Activated CD8-positive, alpha-beta memory T cell treated with anti-CD3 and anti-CD28 coated beads for 1 hour (primary cell): ENCODE measurements at places on chromosomes 7 and 10.

DNA sequence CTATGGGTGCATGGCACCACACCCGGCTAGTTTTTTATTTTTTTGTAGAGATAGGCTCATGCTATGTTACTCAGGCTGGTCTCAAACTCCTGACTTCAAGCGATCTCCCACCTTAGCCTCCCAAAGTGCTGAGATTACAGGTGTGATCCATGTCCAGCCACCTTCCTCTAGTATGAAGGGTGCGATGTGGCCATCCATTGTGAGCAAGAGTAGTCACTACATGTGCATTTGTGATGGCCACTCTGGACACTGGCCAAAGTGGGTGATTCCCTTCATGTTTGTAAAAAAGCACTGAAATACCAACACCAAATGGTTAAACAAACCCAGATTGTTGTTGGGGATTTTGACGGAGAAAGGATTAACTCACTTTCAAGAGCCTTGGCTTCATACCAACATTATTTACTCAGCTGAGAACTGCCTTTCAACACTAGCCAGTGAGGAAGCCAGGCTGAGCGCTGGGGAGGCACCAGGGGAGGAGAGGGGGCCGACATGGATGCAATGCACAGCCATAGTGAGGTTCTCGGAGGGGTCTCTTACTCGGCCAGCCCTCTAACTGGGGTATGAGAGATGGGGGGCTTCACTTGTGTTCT lies 198.1 kb upstream of the LYZL2 start:
- no peak for DNase-seq

- DNase-seq = no peak
Observed at GRCh38 chr10:38047666-38048065, 37.2 kb downstream of the ZNF33A start.

GRCh38 chr7:55044791-55045190 lies 26.0 kb downstream of the EGFR start:
- DNase-seq = no peak

DNA sequence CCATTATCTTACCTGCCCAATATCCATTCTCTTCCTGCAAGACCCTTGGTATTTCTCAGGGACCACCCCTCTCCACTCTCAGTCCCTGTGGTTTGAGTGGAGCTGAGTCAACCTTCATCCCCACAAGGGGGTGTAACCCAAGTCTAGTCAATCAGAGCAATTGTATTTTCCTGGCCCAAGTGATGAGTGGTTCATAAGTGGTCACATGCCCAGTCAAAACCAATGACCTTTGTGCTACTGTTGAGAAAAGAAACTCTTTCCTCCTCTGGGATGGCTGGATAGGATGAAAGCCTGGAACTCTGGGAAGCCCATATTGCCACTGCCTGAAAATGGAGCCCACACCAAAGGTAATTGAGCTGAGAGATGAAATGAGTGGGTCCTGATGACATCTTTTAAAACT lies 93.6 kb downstream of the SNX10 start:
- no peak for DNase-seq

DNA sequence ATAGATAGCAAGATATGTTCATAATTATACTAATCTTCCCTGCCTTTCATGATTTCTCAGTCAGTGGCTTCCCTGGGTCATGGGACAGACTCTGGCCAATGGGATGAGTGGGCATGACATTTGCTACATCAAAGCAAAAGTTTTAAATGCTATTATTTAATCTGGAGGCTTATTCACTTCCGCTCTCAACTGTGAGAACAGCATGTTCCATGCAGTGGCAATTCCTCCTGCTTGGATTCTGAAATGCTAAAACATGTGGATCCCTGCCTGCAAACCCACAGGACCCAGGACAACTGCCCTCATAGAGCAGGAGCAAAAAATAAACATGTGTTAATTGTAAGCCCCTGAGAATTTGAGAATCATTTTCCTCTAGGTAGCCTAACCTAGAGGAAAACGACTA lies 1412.4 kb upstream of the CELF2 start:
- no peak for DNase-seq

GRCh38 chr10:128894641-128895040 lies 572.4 kb upstream of the MGMT start:
- no peak for DNase-seq
